ENCODE measurements at places on chromosomes 1 and 21.

DNA sequence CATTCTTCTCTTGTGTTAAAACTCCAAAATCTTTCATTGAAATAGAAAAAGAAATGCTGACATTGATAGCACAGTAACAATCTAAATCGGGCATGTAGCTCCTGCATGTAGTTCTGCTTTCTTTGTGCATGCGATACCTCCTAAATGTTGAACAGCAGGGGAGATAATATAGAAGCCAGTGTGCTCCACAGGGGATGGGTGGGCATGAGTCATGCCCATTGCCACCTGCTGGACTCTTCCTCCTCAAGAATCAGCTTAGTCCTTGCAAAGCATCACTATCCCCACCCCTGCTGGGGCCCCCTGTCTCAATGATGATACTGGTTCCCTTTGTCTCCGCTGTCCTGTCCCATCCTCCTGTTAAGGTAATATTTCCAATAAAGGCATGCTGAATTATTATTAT is 203.0 kb downstream of the RWDD3 start:
- no peak for DNase-seq

DNA sequence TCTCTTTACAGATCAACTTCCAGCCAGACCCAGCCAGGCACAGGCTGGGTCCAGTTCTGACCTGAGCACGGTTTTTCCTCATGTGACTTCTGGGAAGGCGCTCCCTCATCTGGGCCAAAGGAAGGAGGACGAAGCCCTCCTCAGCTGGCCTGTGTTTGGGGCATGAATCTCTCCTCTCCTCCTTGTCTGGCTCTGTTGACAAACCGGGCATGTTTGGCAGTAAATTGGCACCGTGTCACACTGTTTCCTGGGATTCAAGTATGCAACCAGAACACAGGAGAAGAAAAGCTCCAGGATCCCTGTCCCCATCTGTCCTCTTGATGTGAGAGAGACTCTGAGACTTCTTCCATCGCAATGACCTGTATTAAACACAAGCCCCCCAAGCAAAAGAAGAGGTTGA is 18.3 kb downstream of the NECAP2 start:
- no peak for DNase-seq

- no peak for DNase-seq
Measured at GRCh38 chr21:15840406-15840805, 110.6 kb downstream of the USP25 start.

DNA sequence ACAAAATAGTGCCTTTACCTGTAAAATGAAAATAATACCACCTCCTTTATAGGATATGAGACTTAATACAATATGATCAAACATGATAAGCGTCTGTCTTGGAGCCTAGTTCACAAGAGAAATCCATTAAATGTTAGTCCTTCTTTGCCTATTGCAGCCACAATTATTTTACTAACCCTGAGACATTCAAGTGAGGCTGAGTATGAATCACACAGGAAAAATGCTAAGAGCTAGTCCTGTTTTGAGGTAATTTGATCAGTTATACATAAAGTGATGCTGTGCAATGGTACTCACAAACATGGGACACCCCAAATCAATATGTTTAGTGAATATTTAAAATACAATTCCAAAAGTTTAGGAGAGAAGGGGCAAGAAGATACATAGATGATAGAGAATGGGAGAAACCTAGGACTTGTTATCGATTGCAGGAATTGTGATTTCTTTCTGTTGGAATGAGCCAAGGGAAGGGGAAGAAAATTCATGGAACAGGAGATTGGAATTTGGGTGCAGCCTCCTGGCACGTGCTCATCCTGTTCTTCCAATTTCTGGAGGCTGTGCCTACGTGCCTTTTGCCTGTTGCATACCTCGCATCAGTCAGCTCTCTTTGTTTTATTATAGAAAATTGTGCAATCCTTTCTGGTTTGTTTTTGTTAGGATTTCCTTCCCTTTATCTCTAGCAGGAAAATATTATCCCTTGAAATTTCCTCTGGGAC is 39.9 kb upstream of the BACH1 start:
- no peak for DNase-seq

GRCh38 chr1:8503842-8504241 is 185.9 kb downstream of the SLC45A1 start:
- DNase-seq, result no peak

DNA sequence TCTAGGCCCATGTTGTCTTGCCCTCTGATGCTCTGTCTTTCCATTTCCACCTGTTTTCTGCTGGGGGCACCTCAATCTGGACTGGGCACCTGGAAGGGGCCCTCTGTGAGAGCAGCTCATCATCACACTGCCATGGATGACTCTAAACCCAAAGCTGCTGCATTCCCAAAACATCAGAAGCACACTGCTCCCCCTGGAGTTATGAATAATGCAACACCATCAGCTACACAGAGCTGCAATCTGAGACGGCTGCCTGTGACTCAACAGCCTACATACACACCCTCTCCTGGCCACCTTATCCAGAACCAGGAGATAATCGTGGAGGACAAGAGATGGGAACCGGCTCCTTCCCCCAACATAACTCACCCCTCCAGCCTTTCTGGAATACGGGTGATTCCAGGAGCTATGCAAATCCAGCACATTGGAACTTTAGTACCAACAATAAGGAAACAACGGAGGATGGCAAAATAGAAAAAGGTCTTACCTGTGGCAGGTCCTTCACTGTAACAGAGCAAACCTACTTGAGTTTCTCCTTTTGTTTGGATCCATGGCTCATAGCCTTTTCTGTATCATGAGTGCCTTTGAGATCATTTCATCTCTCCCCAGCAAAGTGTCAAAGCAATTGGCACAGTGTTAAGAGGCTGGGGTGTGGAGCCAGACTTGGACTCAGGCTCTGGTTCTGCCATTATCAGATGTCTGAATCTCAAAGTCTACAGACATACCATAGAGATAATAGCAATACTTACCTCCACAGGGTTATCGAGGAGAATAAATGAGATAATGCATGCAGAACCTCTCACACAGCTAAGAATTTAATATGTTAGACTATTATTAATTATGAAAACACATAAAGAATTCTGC is 29.3 kb downstream of the AK2 start:
- DNase-seq, result no peak

- no peak for DNase-seq
Measured at GRCh38 chr1:217527151-217527550, 103.7 kb downstream of the GPATCH2 start.

GRCh38 chr21:15370462-15370975 is 305.7 kb upstream of the NRIP1 start:
- DNase-seq, result no peak

DNA sequence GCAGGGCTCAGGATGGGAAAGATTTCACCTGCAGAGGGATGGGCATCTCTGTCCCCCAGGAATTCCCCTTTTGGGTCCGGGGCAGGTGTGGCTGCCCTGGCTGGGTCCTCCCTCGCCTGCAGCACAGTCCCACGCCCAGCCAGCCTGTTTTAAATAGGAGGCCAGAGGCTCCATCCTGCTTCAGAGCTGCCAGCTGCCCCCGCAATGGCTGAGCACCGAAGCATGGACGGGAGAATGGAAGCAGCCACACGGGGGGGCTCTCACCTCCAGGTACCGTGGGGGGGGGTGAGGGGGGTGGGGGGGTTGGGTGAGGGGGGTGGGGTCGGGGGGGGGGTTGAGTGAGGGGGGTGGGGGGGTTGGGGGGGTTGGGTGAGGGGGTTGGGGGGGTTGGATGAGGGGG is 3.6 kb downstream of the SCNN1D start:
- DNase-seq, result no peak

DNA sequence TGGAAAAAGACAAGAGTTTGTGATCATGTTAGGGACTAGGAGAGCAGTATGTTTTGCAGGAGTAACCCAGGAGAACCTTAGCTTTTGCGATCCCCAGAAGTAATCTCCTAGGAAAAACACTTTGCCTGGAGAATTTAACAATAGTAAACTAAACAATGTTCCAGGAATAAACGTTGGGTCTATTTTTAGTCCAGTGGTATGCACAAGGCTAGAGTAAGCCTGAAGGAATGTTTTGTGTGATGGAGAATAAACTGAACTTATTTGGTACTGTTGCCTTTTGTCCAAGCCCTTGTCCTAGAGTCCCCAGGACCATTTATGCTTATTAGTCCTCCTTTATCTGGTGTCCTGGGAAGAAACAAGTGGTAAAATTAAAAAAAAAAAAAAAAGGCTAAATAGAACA is 28.7 kb upstream of the RGS5 start:
- DNase-seq, result no peak

- no peak for DNase-seq
Measured at GRCh38 chr1:89429062-89429461, 65.2 kb downstream of the GBP6 start.

- no peak for DNase-seq
Measured at GRCh38 chr21:42306366-42307035, 8.7 kb downstream of the TFF3 start.

DNA sequence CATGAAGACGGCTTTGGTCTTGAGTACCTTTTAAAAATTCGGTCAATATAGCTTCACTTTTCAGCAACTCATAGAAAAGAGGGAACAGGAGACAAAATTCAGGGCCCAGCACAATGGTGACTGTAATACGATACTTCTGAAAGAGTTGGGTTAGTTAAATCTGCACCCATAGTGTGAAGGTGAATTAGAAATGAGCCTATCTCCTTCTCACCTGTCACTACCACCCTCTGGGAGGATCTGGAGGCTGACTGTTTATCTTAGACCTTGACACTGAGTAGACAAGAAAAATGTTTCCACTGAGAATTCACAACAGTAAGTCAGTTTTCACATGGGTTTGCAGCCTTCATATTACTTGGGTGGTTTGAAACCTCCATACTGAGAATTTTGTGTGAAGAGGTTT is 57.9 kb upstream of the HMGB4 start:
- no peak for DNase-seq

DNA sequence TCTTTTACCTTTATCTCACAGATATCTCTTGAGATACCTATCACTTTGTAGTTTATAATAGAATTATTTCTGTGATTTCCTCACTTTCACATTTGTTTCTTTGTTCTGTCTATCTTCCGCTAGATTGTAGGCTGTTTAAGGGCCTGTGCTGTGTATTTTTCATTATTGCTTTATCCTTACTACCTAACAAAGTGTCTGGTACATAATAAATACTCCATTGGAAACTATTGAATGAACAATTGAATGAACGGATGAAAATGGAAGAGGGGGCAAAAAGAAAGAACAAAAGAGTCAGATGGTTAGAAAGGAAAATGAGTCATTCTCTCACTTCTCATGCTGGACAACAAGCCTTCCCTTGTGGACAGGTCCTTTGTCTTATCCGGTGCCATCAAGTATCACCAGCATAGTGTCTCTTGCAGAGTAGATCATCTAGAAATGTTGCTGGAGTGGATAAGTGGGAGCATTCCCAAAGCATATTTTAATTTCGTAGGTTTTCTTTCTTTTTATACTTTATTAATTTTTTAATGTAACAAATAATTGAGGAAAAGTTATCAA is 159.8 kb downstream of the NEK7 start:
- no peak for DNase-seq

DNA sequence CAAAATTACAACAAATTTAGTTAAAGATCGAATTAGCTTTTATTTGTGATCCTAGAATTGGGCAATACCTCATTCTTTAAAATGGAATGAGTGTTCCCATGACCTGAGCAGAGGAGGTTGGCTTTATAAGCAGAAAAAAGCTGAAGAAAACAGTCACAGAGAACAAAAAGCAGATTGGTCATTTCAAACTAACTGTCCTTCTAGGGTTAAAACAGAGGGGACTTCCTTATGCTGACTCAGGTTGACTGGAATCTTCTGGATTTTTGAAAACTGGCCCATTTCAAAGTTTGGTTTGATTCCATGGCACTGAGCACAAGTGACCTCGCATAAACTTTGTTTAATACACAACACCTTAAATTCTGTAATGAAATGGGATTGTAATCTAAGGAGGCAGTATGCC is 17.6 kb downstream of the NFASC start:
- no peak for DNase-seq

All from vagina (tissue), 2 donors.